Activated CD4-positive, alpha-beta T cell treated with anti-CD3 and anti-CD28 coated beads, Interleukin-2, Interleukin-4, amounts not matched to agents 100 ng/mL and 50 ng/mL, durations not matched to agents 16 hours and 8 hours (primary cell): ENCODE measurements at places on chromosomes 11 and 22.

DNA sequence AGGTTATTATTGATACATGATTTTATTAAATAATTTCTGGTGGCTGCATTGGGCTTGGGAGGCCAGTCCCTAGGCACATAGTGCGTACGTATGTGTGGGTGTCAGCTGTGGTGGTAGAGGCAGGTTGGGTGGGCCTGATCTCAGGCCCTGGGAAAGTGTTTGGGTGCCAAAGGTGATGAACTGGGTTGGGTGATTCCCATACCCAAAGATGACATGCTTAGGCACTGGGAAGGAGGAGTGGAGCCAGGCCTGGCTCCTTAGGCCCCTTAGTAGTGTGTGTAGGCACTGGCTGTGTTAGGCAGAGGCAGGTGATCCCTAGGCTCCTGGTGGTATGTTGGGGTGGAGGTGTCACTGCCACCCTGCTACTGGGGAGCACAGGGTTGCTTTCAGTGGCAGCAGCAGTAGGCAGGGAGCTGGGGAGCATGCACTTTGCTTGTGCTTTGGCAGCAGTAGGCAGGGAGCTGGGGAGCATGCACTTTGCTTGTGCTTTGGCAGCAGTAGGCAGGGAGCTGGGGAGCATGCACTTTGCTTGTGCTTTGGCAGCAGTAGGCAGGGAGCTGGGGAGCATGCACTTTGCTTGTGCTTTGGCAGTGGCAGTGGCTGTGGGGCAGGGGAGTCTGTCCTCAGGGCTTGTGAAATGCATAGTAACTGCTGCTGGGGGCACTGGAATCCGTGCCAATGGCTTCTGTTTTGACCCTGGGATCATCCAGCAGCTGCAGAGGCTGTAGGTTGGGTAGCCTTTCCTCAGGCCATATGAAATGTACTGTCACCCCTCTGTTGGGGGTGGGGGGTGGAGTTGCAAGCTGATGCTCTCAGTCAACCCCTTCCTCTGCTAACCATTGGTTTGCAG is 84.4 kb downstream of the RRM1 start:
- no peak for DNase-seq

- DNase-seq, result no peak
Observed at GRCh38 chr11:85281550-85281949, 345.6 kb downstream of the DLG2 start.

DNA sequence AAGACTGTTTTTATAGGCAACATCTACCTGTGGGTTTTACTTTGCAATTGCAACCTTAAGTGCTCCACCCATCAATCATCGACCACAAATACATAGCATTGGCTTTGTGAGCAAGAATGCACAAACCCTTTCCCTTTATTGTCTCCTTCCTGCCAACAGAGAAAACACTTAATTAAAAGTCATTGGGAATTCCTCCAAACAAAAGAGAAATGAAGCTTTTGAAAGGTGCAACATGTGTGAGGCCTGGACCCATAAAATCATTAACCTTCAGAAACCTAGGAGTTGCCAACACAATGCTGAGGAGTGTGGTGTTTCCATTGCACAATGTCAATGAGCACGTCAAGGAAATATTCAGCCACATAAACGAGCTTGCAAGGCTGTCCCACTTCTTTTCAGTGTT is 223.2 kb downstream of the BLID start:
- DNase-seq, result no peak

DNA sequence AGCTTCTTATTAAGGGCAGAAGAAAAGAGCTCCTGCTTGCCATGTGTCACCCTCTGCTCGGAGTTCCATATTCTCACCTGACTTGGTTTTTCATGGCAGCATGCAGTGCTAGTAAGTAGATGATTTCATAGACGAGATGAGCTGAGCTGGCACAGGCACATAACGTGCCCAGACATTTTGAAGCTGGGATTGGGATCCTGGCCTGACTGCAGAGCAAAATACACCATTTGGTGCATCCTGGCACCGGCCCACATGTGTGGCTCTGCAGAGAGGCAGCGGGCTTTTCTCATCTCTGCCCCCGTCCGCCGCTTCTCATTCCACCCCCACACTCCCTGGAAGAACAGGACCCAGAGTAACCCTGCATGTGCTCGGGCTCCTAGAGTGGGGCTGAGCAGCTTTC is 24.8 kb downstream of the FAM118A start:
- no peak for DNase-seq

DNA sequence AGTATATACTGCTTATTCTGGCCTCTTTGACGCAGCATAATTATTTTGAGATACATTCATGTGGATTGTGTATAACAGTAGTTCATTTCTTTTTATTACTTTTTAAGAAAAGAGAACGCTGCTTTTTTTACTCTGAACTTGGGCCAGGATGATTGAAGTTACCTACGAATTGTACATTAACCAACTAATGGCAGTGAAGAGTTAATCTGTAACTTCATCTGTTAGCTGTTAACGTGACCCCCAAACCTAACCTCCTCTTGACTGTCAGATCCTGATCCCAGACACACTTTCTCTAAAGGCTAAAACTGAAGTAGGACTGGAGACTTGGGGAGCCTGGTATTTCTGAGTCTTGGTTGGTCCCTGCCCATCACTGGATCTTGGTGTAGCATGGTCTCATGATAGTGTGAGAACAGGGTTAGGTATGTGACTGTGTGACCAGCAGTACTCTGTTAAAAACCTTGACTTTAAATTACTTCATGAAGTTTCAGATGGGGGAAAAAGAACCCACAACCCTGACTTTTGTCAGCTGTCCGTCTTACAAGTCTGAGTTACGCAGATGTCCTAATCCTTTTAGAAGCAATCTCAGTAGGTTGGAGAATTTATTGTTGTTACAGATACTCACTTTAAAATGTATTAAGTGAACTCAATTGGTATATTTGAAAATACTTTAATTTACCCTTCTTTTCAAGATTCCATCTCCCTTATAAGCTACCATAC is 39.4 kb downstream of the C22orf31 start:
- DNase-seq, result no peak

DNA sequence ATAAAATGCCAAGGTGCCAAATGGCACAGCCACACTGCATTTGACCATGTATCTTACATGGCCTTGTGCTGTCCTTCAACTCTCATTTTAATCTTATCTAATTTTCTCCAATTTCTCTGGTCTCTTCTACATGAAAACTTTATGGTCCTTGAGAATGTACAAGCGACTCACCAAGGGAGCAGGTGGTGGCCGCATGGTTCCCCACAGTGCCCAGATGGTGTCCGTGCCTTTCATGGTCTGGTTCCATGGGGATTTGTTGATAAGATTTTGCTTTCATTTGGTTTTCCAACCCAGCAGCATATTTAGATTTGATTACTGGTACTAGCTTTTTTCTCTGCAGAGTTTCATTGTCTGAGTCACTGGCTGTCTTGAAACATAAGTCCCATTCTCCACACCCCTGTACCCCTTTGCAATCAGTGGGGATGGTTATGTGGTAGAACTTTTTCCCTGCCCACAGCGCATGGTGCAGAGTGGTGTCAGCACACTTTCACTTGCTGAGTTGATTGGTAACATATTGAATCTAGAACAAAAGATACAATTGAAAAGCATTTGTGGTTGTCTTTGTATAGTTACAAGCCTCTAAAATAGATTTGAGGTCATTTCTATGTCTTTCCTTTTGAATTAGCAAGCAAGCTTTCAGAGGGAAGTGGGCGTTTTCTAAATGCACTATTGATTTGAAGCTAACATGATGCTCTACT is 24.1 kb downstream of the ZNRF3 start:
- DNase-seq, result peak; percentile 85

GRCh38 chr11:121483805-121484480 is 31.2 kb upstream of the SORL1-AS1 start:
- DNase-seq, result no peak
